ENCODE measurements at places on chromosomes 2 and 18.

DNA sequence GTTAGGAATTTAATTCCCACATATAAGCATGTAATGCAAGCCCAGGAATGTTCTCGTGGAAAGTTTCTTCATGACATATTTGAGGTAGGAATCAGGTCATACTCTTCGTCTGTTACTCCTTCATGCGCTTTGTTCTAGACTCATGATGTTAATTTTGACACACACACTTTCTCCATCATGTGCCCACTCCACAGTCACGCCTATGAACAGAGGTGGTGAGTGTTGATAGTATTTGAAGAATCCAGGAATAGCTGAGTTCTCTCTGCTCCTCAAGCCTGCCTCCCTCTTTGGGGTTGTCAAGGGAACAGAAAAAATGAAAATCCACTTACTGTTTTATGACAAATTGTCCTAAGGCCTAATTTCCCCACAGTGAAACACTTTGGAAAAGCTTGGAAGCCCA lies 117.3 kb upstream of the SERPINE2 start:
- peak; percentile 32 for DNase-seq

DNA sequence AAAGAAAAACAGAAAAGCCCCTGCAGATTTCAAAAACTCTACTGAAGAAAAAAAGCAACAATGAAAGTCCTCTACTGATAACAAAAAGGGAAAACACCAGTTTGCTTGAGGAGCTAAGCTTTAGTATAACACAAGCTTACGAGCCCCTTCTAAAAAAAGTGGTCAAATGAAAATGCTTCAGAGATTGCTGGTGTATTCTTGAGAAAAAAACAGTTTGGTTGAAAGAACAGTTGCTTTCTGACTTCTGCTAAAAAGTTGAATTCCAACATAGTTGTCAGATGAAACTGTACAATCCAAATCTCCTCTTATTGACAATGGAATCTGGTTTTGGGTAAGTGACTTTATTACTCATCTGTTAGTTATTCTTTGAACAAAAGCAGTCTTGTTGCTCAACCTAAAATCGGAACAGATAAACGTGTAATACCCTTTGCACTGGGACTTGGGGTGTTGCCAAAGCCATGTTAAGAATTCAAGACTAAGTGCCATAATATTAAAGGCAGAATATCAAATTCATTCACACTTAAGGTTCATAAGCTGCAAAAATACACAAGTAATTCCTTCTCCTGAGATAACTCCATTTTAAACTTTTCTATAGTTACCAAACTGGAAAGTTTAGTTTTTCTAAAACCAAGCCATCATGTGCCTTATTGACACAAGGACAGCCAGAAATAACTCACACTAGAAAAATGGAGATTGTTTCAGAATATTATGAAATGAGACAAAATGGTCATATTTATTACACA lies 45.3 kb upstream of the SPAG16 start:
- no peak for DNase-seq

DNA sequence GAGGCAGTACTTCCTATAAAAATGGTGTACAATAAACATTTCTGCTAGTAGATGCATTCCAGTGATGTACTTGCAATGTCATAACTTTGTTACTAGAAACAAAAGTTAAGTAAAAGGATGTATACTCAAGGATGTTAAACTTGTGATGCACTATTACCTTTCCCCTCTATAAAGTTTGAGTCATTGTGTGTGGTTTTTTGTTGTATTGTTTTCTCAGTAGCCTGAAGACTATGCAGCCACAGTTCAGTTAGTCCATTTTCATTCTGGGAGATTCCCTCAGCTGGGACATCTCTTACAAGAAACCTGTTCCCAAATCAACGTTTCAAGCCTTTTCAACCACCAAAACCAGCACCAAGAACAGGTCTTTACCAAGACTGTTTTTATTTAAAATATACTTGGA lies 5.6 kb downstream of the ATP5MC3 start:
- no peak for DNase-seq

DNA sequence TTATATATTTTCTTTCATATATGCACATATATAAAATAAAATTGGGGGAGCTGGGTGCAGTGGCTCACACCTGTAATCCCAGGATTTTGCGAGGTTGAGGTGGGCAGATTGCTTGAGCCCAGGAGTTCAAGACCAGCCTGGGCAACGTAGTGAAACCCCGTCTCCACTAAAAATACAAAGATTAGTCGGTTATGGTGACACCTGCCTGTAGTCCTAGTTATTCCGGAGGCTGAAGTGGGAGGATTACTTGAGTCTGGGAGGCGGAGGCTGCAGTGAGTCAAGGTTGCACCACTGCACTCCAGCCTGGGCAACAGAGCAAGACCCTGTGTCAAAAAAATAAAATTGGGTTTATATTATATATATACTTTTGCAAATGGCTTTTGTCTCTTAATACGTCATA lies 39.6 kb upstream of the TFCP2L1 start:
- DNase-seq = peak; percentile 54

DNA sequence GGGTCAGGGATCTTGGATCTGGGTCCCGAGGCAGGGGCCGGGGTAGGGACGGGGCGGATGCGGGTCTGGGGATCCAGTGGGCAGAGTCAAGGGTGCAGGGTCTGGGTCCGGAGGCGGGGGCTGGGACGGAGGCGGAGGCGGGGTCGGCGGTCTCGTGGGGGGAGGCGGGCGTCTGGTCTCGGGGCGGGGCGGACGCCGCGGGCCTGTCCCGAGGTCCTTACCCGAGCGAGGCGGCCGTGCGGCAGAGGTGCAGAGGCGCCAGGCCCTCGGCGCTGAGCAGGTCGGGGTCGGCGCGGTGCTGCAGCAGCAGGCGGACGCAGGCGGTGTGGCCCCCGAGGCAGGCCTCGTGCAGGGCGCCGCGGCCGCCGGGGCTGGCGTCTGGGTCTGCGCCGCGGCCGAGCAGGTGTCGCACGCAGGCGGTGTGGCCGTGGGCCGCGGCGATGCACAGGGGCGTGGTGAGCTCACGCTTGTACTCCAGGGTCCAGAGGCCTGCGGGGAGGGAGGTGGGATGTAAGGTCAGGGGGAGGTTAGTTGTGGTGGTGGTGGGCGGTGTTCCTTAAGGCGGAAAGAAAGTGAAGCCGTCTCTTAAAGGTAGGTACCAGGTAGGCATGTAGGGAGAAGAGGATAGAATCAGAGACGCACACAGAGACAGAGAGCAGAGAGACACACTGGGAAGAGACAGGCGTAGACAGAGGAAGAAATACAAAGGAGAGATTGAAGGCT lies 26.6 kb downstream of the ASB18 start:
- peak; percentile 49 for DNase-seq

GRCh38 chr2:191555092-191555742 lies 122.7 kb upstream of the NABP1 start:
- DNase-seq = no peak

GRCh38 chr18:56615738-56616520 lies 22.5 kb downstream of the TXNL1 start:
- DNase-seq = no peak

DNA sequence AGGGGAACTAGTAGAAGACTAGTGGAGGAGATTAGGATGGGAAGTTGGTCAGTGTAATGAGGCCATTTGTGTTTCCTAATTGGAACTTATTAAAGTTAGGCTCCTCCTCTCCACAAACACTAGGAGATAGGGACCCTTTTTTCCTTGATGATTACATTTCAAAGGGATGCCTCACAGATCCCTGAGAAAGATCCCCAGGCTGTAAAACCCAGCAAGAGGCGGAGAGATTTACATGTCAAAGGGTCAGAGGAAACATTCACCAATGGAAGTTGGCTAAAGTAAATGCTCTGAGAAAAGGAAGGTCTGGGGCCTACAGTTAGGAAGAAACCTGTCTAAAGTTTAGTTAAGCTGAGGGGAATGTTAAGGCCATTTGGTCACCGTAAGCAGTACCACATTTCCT lies 1.4 kb upstream of the CCDC85A start:
- no peak for DNase-seq

- no peak for DNase-seq
Observed at GRCh38 chr18:74945774-74946545, 263.0 kb downstream of the PTGR3 start.

DNA sequence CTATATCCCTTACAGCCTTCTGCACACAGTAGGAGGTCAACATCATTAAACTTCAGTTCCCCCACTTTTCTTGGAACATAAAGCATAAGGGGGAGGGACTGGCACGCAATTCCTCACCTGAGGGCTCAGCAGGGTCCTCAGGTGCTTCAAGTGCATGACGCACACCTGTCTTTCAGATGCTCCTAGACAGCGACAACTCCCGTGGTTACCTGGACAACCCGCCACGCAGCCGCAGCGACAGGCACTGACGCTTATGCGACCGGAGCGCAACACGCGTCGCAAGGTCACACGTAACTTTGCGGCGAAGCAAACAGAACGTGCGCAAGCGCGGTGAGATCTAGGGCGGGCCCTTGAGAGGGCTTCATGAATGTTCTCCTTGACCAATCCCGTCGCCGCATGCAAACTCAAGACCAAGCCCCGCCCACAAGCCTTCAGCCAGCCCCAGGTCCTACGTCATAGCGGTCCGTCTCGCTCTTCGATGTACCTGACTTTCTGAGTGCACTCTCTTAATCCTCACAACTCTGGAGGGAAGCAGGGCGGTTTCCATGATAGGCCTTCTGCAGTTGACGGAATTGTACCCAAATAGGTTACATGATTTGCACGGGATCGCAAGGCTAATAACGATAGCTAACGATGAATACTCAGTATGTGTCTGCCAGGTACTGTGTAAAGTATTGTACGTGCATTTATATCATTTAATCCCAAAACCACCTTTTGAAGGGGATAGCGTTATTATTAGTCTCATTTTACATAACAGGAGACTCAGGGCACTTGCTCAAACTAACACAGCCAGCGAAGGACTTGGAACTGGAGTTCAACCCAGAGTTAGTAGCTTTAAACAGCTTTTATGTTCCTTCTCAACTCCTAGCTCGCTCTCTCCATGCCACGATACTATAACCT lies at the start of gene IFT172:
Gene IFT172 (minus strand): TSS at position 246 of the 900 bp plus-strand sequence. CDS start 90 bp downstream, at position 156.
- DNase-seq = peak; percentile 98

DNA sequence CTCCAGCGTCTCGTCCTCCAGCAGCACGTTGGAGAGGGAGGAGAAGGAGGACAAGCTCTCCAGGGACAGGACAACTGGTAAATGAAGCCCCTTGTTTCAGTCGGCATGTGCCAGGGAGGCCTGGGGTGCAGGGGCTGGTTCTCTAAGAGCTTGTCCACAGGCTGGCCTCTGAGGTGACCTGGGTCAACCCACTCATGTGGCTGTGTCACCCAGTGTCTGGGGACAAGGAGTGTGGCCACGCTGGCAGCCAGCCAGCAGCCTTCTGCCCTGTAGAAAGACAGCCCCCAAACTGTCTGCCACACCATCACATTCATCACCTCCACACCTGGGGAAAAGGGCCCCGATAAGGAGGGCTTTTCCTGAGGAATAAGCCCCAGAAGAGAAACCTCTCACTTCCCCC lies 119.5 kb downstream of the TPGS2 start:
- no peak for DNase-seq

GRCh38 chr2:55228226-55228563 lies 3.9 kb downstream of the CLHC1 start:
- DNase-seq = no peak

DNA sequence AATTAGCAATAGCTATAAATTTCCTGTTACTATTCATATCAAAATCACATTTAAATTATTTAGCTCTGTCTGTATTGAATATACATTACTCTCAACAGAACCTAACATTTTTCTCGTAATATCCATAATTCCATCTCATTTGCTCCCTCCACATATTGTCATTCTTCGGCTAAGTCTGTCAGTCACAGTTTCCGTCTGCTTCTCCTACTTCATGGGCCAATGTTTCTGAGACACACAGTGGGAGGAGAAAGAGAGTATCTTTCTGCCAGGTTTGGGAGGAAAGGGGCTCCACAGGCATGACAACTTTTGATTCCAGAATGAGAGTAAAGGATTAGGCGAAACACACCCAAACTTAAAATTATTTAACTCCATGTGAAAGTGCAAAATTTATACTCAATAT lies 273.1 kb upstream of the SMIM21 start:
- DNase-seq = no peak

GRCh38 chr2:147388217-147388616 lies 456.6 kb upstream of the ACVR2A start:
- no peak for DNase-seq
